ENCODE measurements at places on chromosomes 6 and 20.

DNA sequence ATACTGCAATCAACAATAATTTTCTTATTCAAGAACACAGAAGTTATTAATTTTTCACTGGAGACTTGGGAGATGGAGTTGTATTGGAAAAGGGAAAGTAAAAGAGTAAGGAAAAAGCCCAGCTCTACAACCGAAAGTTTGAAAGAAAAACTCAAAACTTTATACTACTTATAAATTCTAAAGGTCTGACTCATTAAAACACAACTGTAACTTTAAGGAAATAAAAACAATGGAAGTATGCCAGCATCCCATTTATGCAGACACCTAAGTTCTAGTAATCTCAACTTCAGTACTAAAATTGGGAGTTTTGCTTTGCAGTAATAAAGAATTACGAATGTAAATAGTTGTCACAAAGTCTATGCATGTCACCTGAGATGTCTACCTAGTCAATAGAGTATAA, 80.6 kb downstream of the IRAK1BP1 start:
- DNase-seq, result no peak

GRCh38 chr6:170429450-170429849, 122.9 kb downstream of the FAM120B start:
- no peak for DNase-seq

DNA sequence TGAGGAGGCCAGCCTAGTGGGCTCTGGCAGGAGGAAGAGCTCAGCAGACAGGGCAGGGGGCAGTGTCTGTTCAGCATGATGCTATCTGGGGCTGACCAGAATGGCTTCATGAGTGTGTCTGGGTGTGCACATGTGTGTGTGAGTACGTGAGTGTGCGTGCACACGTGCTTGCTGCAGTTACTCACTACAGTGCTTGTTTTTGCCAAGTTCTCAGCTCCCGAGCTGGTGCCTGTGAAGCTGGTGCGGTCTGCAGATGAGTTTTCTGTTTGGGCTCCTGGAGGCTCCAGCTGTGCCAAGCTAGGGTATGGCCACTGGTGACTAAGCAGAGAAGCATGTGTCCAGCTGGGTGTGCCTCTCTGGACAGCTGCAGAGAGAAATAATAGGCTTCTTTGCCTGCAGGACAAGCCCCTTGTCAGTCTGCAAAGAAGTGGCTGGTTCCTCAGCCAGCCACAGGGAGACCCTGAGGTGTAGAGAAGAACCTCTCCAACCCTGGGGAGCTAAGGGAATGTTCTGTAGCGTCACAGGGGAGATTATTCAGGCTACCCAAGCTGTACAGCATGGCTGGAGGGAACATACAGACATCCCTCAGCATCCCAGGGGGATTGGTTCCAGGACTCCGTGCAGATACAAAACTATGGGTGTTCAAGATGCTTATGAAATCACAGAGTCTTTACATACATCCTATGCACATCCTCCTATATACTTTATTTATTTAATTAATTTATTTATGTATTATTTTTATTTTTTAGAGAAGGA, 40.2 kb upstream of the FAM50B start:
- no peak for DNase-seq

DNA sequence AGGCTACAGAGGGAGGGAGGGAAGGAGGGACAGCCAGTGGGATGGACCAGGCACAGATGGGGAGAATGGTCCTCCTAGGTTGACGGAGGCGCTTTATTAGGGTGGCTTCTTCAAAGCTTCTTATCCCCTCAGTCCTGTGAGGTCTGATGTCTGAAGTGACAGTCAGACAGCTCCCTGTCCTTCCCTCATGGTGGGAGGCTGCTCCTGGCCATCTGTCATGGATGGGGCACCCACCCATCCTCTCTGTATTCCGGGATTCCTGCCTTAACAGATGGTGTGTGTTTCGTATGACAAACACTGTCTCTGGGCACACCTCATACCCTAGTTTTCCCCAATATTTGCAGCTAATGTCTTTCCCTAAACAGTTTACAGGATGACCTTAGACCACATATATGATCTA, 7.9 kb downstream of the RIN2 start:
- DNase-seq, result no peak

DNA sequence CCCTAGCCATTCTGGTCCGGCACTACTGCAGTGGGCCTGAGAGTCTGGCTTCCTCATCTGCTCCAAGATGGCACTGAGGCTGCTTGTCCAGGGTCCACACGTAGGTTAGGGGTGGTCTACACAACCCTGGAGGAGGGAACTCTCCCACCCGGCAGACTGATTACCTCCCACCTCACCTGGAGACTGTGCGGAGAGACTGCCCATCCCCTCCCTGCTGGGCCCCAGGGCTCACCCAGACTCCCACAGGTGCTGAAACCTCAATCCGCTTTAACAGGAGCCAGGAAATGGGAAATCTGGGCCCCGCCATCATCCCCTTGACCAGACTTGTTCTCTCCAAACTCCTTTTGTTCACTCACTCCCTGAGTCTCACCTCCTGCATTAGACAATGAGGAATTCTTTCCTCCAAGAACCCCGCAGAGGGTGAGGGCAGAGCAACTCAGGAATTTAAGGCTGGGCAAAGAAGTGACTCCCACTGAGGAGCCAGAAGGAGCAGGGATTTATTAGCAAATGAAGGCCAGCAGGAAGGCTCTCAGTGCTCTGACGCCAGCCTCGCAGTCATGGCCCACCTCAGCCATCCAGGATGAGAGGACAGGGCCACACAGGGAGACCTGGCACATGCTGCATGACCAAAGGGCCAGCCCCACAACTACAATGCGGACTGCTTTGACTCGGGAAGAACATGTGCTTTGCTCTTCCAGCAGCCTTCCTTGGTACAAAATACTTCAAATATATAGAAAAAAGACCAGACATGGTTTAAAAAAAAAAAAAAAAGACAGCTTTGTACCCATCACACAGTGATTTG, 53.0 kb downstream of the CDK5RAP1 start:
- no peak for DNase-seq

DNA sequence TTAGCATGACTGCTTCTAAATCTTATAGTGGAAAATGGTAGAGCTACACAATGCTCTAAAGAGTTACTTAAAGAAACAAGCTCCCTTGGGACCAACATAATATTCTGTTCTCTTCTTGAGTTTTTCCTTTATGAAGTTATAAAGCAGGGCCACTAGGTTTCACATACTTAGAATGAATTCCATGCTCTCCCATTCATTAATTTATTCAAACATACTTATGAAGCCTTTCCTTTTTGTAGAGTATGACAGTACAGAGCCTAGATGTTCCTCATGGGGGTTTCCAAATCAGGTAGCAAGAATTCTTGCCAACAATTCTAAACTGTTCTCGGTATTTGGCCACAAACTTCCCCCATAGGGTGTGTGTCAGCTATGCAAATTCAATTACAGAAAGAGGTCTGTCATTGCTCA, 20.6 kb upstream of the FABP7 start:
- DNase-seq, result no peak

DNA sequence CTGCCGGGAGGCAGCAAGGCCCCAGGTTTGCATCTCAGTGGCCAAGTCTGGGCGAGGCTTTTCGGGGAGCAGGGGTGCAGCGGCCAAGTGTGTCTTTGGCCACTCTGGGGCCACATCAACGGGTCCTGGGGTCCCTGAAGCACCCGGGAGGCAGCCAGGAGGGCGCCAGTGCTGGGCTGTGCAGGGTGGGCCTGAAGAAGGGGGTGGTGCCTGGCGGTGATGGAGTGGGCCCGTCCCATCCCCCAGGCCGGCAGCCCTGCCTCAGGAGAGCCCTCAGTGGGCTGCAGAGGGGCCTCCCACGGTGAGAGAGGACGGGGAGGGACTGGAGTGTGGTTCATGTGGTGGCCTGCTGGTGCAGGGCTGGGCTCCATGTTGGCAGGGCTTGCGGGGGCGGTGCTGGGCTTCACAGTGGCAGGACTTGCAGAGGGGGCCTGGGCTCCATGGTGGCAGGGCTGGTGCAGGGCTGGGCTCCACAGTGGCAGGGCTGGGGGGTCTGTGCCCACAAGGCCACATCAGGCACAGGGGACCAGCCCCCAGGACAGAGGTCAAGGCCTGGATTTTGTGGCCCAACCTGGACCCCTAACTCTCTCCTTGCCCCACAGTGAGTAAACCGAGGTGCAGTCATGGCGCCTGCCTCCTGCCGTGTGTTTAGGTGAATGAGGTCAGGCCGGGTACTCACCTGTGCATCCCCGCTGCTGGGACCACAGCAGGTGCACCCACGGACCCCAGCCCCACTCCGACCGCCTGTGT, 10.5 kb upstream of the BHLHE23 start:
- DNase-seq, result no peak

GRCh38 chr20:58375759-58376352, 13.2 kb upstream of the VAPB start:
- DNase-seq, result no peak

DNA sequence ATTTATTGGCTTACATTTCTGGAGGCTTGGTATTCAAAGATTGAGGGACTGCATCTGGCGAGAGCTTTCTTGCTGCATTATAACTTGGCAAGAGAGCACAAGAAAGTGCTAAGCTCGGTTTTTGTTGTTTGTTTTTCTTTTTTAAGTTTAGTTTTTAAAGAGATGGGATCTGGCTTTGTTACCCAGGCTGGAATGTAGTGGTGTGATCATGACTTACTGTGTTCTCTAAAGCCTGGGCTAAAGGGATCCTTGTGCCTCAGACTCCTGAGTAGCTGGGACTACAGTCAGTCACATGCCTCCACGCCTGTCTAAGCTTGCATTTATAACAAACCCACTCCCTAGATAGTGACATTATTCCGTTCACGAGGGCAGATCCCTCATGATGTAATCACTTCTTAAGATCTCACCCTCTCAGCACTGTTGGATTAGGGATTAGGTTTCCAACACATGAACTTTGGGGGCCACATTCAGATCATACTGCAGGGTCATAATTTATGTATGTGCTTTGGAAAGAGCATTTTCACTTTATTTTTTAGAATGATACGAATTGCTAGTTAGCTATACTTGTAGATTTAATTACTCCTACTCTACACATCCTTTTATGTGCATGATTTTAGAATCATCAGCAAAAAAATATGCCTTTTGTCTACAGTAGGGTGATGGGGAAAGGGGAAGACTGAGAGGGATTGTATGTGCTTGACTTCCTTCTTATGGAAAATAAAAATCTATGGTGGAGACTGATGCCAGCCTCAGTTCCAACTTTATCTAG, 167.8 kb downstream of the JARID2 start:
- DNase-seq, result no peak

DNA sequence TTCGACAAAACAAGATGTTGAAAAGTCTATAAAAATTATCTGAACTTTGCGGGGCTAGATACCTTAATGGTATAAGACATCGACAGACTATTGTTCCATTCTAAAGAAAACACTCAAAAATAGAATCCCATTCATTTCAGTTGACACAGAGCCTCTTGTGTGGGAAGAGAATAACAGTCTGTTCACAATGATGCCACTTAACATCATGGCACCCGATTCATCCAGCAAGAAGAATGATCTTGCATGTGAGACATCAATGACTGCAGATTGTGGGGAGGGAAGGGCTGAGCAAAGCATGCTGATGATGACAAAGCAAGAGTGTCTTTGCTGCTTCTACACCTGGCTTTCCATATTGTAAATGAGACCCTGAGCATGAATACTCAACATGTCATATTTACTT, 49.7 kb upstream of the ARMH2 start:
- no peak for DNase-seq

DNA sequence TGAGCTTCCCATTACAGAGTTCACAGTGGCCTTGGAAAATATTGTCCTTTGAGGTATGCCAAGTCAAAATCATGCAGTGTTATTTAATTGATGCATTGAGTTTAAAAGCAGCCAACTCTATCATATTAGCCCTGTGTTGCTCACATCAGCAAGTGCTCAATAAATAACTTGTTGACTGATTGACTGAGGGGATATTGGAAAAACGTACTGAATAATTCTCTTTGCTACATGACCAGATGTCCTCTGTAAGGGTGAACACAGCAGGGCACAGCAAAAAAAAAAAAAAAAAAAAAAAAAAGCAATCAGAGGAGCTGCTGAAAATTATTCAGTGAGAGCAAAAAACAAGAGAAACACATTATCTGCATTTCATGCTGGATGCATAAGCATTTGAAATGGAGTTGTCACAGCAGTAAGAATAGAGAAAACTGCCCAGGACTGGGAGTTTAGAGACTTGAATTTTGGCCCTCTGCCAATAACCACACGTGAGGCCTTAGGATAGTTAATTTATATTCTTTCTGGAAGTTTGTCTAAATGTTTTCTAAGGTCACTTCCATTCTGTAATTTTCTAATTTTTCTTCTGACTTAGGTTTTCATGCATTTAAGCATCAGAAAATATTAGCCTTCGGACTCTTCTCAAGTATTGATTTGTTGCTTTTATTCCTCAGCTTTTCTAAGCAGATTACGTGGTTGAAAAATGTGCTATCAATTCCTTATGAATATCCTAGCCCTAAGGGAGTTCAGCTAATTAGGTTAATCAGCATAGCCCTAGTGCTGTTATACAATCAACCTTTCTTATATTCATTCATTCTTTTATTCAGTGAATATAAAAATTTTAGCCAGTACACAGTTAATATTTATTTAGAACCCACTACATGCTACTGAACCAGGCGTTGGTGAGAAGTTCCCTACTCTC, 246.8 kb upstream of the STXBP5 start:
- no peak for DNase-seq

DNA sequence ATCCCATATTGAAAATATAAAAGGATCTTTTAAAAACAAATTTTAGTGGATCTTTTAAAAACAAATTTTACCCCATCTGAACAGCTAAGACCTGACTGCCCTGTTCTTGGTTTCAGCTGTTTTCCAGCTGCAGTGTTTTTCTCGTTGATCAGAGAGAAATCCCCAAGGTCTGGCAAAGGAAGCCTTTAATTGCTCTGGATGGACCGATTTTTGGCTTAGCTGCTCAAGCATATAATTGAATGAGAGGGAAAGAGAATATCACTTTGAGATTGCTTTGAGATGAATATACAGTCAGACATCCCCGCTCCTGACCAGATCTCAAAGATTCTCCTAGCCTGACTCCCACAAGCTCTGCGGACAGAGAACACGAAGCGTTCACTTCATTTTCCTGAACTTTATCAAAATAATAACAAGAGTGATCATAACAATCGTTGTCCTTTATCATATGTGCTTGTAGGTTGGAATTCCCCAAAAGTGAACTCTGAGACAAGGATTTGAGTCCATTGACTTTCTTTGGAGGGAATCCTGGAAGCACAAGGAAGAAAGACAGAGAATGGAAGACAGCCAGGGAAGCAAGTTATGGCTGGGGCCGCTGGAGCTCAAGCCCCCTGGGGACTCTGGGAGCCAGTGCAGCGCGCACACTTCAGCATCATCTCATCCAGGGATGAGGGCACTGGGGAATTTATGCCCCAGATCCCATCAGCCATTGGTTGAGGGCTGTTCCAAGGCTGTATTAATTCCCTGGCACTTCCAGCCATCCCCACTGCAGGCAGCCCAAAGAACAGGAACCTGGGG, 101.3 kb downstream of the SNX5 start:
- no peak for DNase-seq

- DNase-seq, result no peak
Observed at GRCh38 chr6:119012521-119012920, 65.9 kb downstream of the FAM184A start.

GRCh38 chr6:116836606-116837342, 7.9 kb upstream of the GPRC6A start:
- DNase-seq, result no peak

GRCh38 chr6:80647156-80647555, 540.7 kb downstream of the BCKDHB start:
- no peak for DNase-seq

- DNase-seq, result no peak
Observed at GRCh38 chr6:51283723-51284355, 465.2 kb downstream of the TFAP2B start.

Data from CD4-positive, alpha-beta T cell treated with Interleukin-4 for 1 hour (primary cell).